ENCODE measurements at places on chromosomes 4 and X.
A peak's percentile ranks its signal among the peaks of the same experiment; 100 is the strongest.

DNA sequence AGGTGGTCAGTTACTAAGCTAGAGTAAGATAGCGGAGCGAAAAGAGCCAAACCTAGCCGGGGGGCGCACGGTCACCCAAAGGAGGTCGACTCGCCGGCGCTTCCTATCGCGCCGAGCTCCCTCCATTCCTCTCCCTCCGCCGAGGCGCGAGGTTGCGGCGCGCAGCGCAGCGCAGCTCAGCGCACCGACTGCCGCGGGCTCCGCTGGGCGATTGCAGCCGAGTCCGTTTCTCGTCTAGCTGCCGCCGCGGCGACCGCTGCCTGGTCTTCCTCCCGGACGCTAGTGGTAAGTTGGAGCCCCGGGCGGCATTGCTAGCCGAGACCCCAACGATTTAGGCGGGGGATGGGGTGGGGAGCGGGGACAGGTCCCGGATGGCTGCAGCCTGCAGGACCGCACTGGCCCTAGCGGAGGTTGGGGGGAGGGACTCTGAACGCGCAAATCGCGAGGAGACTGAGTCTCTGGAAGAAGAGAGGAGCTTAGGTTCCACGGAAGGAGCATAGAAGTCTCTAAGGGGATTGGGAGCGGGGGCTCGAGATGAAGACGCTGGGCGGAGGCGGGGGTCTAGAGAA is 573 bp downstream of the HTR2C start:
- DNase-seq = no peak

GRCh38 chr4:67580577-67580976 is 22.1 kb downstream of the STAP1 start:
- DNase-seq = no peak

DNA sequence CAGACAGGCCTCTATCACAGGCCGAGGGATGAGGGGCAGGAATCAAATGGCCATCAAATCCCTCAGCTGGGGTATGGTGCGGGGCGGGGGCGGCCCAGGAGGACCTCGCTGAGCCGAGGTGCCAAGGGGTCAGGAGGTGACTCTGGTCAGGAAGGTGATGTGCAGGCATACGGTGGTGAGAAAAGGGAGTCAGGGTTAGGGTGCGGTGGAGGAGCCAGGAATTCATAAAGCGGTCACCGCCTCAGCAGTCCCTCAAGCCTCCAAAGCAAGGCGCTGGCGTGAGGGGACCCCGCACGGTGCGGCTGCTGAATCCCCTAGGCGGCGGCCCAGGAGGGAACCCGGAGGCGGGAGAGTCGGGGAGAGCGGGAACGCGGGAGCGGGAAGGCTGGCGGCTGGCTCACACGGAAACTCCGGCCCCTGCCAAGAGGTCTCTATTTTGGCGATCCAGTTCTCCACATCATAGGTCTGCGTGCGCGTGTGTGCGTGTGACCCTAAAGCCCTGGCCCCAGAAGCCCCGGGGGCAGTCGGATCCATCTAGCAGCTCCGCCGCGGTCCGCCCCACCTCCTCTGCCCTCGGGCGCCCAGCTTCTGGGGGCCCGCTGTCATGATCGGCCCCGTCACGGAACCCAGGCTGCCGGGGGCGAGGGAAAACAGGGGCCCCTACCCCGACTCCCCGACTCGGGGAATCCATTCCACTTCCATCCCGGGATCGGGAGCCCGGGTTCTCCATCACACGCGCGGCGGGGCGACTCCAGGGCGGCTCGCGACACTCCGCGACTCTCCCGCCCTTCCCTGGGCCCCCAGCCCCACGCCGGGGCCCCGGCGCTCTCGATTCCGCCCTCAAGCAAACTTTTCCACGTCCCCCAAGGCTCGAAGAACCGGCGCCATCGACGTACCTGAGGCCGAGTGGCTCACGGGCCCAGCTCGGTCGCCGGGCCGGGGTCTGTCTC is 593 bp downstream of the ELF4 start:
- no peak for DNase-seq

DNA sequence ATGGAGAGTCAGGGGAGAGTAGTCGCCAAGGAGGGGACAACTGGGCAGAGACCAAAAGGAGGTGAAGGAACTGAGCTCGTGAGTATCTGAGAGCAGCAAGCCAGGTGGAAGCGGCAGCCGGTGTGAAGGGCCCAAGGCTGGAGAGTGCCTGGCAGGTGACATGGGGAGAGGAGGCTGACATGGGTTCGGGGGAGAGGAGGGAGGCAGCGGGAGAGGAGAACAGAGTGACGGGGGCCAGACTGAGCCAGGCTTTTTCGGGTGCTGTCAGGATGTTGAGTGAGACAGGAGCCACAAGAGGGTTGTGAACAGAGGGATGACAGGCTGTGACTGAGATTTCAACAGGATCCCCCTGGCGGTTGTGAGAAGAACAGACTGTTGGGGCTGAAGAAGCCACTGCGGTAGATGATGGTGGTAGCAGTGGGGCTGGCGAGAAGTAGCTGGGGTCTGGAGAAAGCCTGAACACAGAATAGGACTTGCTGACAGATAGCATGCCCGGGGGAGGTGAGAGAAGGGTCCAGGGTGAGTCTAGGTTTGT is 5.7 kb downstream of the ELK1 start:
- no peak for DNase-seq

DNA sequence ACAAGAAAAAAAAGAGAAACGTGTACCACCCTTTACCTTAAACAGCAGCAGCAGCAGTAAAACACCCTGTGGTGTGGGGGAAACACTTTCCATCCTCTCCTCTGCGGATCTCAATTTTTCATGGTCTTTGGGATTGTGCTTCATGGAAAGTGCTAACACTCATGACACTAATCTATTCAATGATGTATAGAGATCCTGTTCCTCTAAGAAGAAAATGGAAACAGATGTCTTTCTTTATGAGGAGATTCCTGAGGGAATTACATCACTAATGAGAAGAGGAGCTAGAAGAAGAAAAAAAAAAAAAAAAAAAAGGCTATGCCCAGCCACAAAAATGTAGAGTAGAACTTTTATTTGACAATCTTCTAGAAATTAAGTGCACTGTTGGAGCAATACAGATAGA is 62.9 kb upstream of the NDST3 start:
- DNase-seq = no peak

GRCh38 chr4:172938072-172938829 is 230.4 kb upstream of the GALNT7 start:
- no peak for DNase-seq

DNA sequence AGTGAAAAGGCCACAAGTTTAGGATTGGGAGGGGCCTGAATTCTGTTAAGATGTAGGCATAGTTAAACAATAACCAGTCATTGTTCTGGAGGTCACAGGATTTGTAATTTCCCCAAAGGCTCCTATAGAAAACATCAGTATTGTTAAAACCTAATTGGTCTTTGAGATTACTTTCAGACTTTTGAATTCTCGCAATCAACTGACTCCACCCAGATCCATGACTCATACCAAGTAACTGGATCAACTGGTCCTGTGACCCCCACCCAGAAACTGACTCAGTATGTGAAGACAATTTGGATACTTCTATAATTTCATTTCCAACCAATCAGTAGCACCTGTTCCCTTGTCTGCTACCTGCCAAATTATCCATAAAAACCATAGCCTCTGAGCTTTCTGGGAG is 28.4 kb downstream of the MAGEB16 start:
- DNase-seq = no peak

DNA sequence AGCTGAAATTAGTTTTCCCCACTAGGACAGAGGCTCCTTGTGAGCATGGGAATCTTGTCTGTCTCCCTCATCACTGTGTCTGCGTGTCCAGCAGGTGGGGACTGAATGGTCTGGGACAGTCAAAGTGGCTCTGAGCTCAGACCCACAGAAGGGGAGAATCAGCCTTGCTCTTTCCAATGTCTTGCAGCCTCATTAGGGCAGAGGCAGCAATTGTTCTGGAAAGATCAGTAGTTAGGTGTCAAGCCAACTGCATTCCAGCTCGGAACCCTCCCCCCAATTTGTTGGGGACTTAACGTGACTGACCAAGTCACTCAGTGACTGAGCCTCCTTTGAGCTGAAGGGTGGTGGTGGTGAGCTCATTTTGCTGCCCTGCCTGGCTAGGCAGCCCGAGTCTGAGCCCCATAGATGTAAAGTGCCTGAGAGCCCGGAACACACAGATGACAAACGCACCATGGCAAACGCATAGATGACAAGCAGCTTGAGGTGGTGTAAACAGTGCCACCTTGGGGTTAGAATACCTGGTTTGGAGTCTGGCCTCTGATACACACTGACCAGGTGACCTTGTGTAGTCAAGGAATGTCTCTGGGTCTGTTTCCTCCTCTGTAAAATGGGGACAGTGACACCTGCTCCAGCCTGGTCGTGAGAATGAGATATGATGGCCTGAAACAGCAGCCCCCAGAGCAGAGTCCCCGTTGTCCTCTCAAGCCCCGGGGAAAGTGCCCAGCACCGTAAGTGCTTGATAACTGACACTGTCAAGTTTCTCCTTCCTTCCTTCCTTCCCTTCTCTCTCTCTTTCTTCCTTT is 2.7 kb upstream of the SORCS2 start:
- no peak for DNase-seq

DNA sequence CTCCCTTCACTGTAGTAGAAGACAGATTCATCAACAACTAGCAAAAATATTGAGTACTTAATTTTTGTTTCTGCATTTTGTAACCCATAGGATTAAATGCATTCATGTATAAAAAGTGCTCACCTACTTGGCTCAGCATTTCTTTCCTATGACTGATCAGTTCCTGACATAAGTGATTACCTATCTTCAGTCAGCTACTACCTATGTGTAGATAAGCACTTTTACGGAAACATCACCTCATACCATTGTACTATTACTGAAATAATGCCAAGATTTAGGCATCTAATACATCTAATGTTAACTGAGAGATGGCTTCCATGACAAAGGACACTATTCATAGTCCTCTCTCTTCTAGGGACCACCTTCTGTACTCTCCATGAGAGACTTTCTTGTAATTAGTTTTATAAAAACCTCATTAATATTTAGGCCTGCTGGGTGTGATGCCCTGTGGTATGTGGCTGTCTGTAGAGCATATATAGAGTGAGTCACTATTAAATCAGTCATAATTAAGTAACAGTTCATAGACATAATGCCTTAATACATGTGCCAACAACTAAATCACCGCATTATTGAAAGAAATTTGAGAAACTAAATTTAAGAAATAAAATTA is 147.0 kb downstream of the PDGFC start:
- no peak for DNase-seq

DNA sequence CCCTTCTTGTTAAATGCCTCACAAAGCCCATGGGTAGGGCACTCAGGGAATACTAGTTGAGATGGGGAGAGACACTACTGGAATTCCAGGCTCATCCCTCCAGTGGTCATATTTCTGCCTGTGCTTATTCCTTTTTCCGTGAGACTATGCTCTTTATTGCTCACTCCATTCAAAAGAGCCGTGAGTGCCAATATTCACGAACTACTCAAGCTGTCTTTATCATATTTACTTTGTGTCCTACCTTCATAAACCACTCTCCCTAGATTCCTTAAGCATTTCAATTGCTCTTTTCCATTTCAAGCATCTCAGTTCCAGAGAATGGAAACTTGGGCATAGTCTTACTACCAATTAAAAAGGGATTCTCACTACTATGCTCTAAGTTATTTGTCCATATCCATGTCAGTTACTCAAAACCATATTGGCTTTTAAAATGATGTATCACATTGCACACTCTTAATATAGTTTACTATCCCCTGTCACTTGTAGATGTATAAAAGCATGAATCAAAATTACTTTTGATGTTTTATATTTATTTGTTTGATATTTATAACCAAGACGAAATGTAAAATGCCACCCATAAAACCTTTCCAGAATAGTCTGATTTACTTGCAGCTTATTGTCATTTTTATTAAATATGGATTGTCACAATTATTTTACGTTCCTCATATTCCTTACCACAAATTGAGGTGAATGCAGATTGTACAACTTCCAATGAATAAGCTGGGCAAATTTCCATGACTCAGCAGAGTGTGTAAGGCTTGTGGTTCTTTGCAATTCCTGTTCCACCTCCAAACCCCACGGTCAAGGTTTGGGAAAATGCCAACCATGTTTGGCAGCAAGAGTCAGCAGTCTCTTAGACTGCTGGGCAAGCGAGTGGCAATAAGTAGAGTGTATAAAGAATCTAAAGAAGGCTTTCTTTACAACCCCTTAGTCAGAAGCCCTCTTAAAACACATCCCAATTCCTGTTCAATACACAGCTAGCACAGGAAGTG is 24.4 kb downstream of the ENOX2 start:
- no peak for DNase-seq

GRCh38 chr4:115720611-115721010 is 607.2 kb upstream of the NDST4 start:
- no peak for DNase-seq

GRCh38 chr4:24583451-24584210 is 723 bp downstream of the DHX15 start:
- peak; percentile 28 for DNase-seq

- no peak for DNase-seq
Observed at GRCh38 chrX:45622042-45622423, 421.4 kb upstream of the DIPK2B start.

DNA sequence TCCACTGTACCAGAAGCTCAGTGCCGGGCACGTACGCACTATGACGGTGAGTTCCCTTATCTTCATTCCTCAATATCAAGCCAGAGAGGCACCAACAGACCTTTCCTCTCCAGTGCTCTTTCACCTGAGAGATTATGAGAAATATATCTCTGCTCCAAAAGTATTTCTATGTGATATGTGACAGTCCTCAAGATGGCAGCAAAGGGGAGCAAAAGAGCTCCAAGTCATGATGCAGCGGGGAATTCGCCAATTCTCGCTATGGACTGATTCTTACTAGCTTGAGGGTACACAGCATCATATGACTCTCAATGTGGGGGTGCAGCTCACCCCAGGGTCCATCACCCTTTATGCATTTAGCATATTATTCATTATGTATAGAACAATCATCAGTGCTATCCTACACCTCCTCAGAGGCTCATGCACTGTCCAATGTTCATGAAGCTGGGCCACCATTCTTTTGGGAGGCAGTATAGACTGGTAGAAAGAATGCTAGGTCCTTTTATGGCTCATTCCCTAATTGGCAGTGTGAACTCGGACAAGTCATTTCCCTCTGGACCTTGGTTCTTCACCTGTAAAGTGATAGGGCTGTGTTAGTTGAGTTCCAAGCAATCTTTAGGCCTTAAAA is 12.8 kb upstream of the IQSEC2 start:
- DNase-seq = no peak

- DNase-seq = no peak
Observed at GRCh38 chrX:106613277-106613676, 1.5 kb downstream of the RADX start.

GRCh38 chr4:69760455-69760854 is at the start of gene SULT1B1:
SULT1B1 (minus strand) TSS chr4:69760620; CDS start chr4:69755217, 5,403 bp downstream.
- DNase-seq = peak; percentile 37

DNA sequence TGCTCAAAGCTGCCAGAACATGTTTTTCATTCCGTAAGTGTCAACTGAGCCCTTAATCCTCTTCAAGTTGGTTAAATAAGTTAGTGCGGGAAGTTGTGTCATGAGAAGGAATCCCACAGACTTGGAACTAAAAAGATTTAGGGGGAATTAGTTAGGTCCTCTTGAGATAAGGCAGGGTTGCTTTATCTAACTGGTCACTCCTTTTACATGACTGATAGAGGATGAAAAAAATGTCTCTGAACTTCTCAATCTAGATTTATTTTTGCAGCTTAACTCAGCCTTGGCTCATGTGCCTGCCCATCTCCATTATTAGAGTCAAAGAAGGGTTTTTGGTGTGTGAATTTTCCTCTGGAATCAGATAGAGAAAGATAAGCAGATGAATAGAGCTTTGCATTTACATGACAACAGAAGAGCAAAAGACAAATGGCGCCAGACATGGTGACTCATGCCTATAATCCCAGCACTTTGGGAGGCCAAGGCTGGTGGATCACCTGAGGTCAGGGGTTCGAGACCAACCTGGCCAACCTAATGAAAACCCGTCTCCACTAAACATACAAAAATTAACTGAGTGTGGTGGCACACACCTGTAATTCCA is 882.9 kb downstream of the RPA4 start:
- no peak for DNase-seq

- no peak for DNase-seq
Observed at GRCh38 chr4:38141808-38142500, 181.8 kb downstream of the PTTG2 start.
